ENCODE measurements at places on chromosomes 2 and 18. TPM values are rescaled to one million over a fixed set of nuclear protein-coding genes. Genes with fewer than 3 reads are reported as not detected.

DNA sequence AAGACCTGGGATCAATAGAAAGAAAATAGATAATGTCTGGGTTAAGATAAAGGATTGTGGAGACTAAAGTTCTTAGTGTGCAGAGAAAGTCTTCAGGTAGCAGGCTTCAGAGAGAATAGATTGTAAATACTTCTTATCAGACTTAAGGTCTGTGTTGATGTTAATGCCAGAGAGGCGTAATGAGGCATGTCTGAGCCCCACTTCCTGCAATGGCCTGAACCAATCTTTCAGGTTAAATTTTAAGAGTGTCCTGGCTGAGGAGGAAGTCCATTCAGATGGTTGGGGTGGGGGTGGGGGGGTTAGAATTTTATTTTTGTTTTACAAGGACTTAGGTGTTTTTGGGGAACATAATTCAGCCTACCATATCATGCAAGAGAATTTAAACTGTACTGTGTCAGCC is 129.5 kb downstream of the EVA1A start:
- H3K36me3 ChIP-seq, result no peaks in the 10 kb centered on the region
- H3K27me3 ChIP-seq, result no peaks in the 10 kb centered on the region
- no peak for DNase-seq
- H3K27ac ChIP-seq, result no peak overlapping the region
- H3K4me1 ChIP-seq, result peaks cover 25% of the 10 kb centered on the region

- H3K4me3 ChIP-seq, result peak overlapping the region; percentile 58
- H3K27ac ChIP-seq, result no peak overlapping the region
- peaks cover 9% of the 10 kb centered on the region for H3K36me3 ChIP-seq
- peaks cover 46% of the 10 kb centered on the region for H3K4me1 ChIP-seq
Observed at GRCh38 chr2:119364798-119365197, 1.8 kb downstream of the C2orf76 start.

GRCh38 chr2:193973781-193974180 is 1683.2 kb upstream of the SLC39A10 start:
- no peaks in the 10 kb centered on the region for H3K27me3 ChIP-seq
- H3K4me3 ChIP-seq, result no peak overlapping the region
- DNase-seq, result no peak
- H3K27ac ChIP-seq, result no peak overlapping the region

GRCh38 chr18:63312737-63313395 is 6.7 kb downstream of the BCL2 start:
- peaks cover 6% of the 10 kb centered on the region for H3K36me3 ChIP-seq
- DNase-seq, result no peak
- H3K27me3 ChIP-seq, result peaks cover 9% of the 10 kb centered on the region
- no peak overlapping the region for H3K4me3 ChIP-seq

GRCh38 chr18:39232490-39232889 is 1666.9 kb upstream of the CELF4 start:
- no peak for DNase-seq
- peaks cover 5% of the 10 kb centered on the region for H3K4me1 ChIP-seq
- H3K27me3 ChIP-seq, result no peaks in the 10 kb centered on the region
- H3K36me3 ChIP-seq, result peaks cover 8% of the 10 kb centered on the region

DNA sequence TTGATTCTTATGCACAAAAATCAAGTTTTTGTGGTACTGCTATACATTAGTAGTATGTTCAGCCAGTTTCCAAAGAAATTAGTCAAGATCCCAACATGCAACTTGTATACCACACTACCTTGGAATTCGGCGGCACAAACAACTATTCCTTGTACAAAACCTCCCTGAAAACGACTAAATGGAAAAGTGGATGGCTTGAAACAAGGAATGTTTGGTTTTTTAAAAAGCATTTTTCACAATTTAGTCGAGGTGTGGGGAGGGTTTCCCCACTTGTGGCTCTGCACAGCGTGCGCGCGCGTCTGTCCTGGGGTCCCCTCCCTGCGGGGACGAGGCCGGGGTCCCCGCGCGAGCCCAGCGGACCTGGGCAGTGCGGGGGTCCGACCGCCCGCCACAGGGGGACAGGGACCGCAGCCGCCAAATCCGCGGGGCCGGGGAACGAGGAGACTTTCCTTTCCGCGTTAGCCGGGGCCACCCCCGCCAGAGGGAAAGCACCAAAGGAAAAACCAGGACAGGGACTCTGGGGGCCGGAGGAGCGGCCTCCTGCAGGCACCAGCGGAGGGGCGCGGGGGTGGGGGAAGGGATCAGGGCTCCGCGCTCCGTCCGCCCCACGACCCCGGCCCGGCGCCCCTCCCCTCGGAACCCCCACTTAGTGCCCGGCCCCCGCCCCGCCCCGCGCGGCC is 534 bp upstream of the SOCS6 start:
- peaks cover 2% of the 10 kb centered on the region for H3K27me3 ChIP-seq
- H3K36me3 ChIP-seq, result peaks cover 5% of the 10 kb centered on the region
- peak; percentile 38 for DNase-seq

- H3K36me3 ChIP-seq, result no peaks in the 10 kb centered on the region
- no peak overlapping the region for H3K4me3 ChIP-seq
- no peak for DNase-seq
- peaks cover 10% of the 10 kb centered on the region for H3K4me1 ChIP-seq
- H3K27me3 ChIP-seq, result peaks cover 18% of the 10 kb centered on the region
- H3K27ac ChIP-seq, result no peak overlapping the region
Observed at GRCh38 chr18:79383388-79384056, 12.2 kb upstream of the NFATC1 start.

DNA sequence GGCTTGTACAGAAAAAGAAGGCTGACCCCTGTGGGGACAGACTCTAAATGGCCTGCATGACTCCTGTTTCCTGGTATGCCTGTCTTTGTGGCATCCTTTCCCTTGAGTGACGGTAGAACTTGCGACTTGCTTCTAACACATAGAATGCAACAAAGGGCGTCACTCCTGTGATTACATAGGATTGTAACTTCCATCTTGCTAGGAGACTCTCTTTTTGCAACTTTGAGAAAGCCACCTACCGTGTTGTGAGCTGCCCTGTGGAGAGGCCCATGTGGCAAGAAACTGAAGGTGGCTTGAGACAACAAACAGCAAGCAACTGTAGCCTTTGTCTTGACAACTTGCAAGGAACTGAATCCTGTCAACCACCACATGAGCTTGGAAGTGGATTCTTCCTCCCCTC is 46.5 kb downstream of the THNSL2 start:
- H3K27ac ChIP-seq, result no peak overlapping the region
- no peak overlapping the region for H3K4me3 ChIP-seq
- H3K36me3 ChIP-seq, result no peaks in the 10 kb centered on the region
- H3K4me1 ChIP-seq, result no peaks in the 10 kb centered on the region

Gene MOCOS
- total RNA-seq, result 2.6 TPM

Gene UPP2
- not detected for total RNA-seq

Gene ANKRD53
- total RNA-seq, result 1.2 TPM

Gene DLX1
- total RNA-seq, result 48.9 TPM

Gene NAGK
- total RNA-seq, result 70.3 TPM

Gene ANKRD29
- total RNA-seq, result 0.61 TPM

All from neural crest cell (in vitro differentiated cells).